ENCODE measurements at places on chromosomes 12 and 14.

GRCh38 chr12:131213896-131214442, 260.3 kb downstream of the ADGRD1 start:
- DNase-seq: no peak

DNA sequence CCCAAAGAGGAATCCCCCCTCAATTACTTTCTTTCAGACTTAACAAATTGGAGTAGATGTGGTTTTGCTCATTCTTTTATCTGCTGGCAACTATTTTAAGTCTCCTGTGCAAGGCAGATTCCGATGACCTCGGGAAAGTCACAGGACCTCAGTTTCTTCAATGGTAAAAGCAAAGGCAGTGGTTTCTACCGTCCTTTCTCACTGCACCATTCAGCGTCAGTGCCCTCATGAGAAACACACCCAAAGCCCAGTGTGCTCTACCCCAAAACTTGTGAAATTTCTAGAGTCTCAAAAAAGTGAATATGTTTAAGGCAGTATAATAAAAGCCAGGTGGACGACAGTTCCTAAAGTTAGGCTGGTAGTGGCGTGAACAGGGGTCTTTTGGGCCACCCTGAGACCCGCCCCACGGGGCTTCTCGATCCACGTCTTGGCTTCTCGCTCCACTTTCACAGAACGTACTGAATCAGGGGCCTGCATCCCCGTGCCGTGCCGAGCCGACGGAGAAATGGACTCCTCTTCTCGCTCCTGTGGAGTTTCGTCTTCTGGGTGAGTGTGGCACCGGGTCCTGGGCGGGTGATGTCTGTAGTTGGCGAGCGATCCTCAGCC, 1.3 kb upstream of the ARHGAP5 start:
- DNase-seq: no peak

GRCh38 chr14:66140213-66140918, 345.8 kb upstream of the CCDC196 start:
- DNase-seq: no peak

- peak; percentile 77 for DNase-seq
These were observed 44.5 kb downstream of the KDM2B start for GRCh38 chr12:121536054-121536898.

DNA sequence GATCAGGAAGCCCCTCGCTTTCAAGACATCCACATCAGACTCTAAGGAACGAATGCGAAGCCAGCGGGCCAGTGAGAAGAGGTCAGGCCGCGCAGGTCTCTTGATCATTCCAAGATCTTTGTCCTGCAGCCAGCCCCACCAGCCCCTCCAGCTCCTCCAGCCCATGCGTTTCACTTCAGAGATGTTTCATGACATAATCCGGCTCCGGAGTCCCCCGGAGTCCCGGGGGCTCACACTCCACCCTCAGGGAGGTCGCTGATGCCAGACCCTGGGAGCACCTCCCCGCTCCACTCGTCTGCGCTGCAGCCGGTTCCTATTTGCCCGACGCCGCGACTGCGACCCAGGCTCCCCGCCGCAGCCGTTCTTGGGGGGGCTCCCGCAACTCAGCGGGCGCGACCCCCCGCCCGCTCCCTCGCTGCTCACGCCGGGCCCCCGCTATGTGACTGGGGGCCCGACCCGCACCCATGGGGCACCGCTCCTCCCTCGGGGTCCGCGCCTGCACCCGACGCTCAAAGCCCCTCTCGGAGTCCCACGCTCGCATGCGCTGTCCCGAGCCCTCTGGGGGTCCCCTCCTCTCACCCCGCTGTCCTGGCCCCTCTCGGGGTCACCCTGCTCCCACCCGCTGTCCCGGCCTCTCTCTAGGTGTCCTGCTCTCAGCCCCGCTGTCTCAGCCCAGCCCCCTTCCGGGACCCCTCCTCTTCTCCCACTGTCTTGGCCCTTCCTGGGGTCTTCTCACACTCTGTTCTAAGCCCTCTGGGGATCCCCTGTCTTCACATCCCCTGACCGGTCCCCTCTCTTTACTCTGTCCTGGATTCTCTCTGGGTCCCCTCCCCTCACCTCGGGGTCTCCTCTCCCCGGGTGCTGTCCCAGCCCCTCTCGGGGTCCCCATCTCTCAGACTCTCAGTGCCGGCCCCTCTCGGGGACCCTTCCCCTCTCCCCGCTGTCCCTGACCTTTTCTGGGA, 1.1 kb downstream of the TAOK3 start:
- DNase-seq: peak; percentile 47

GRCh38 chr14:64525354-64525753, 15.2 kb upstream of the HSPA2 start:
- no peak for DNase-seq

DNA sequence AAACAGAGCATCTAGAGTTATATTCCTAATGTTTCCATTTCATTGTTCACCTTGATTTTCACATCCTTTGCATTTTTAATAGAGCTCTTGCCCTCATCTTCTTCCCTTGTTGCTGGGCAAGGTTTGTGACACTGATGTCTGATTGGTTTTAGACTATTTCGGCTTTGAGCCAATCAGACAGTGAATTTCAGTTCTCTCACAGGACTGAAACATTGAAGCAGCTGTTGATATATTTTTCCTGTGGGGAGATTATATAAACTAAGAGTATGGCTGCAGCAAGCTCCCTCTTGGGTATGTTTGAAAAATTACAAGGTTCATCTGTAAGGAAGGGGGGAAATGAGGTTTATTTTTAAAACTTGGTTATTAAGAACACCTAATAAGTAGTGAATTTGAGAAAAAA, 51.2 kb downstream of the ATF7IP start:
- no peak for DNase-seq

Data from nephron progenitor cell (in vitro differentiated cells).